Stimulated activated CD8-positive, alpha-beta memory T cell treated with anti-CD3 and anti-CD28 coated beads, Interleukin-2, amount 100 ng/mL, for 1 hour (primary cell): ENCODE measurements at places on chromosomes 13 and 19.
A peak's percentile ranks its signal among the peaks of the same experiment; 100 is the strongest.

GRCh38 chr13:22486490-22486889 lies 694.3 kb upstream of the SGCG start:
- no peak for DNase-seq

DNA sequence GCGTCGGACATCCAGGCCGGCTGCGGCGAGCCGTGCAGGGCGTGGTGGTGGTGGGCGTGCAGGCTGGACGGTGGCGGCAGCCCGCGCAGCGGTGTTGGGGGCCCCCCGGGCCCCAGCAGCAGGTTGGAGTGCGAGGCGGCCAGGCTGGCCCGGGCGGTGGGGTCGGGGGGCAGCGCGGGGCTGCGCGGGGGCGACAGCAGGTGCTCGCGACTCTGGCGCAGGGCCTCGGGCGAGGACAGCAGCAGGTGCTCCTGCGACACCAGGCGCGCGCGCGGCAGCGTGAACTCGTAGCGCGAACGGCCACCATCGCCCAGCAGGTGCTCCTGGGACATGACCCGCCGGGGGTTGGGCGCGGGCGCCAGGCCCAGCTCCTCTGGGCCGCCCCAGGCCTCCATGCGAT lies 9.8 kb downstream of the SHISA7 start:
- no peak for DNase-seq

- DNase-seq = no peak
Measured at GRCh38 chr13:47841151-47841550, 159.9 kb downstream of the SUCLA2 start.

DNA sequence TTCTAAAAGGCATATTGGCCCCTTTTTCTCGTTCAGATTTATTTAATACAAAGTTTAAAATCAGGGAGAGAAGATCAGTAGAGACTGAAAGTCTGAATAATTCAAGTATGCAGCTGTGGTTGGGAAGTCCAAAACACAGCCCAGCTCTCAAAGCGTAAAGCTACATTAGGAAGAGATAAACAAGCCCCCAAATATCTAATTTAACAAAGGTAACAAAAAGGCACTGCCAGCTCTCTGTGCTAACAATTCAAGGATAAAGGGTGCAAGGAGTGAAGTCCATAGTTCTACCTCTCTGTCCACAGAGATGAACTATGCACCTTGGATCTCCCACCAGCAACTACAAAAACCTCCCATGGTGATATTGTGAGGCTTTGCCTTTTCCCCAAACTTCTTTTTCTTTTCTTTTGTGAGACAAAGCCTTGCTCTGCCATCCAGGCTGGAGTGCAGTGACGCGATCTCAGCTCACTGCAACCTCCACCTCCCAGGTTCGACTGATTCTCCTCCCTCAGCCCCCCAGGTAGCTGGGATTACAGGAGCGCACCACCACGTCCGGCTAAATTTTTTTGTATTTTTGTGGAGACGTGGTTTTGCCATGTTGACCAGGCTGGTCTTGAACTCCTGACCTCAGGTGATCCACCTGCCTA lies 104.4 kb downstream of the LHFPL6 start:
- DNase-seq = no peak

- DNase-seq = peak; percentile 79
Measured at GRCh38 chr13:49495783-49496762, at the start of gene PHF11. TSS of gene PHF11 (plus strand) at chr13:49495953. CDS start at chr13:49496002, 49 bp downstream.

DNA sequence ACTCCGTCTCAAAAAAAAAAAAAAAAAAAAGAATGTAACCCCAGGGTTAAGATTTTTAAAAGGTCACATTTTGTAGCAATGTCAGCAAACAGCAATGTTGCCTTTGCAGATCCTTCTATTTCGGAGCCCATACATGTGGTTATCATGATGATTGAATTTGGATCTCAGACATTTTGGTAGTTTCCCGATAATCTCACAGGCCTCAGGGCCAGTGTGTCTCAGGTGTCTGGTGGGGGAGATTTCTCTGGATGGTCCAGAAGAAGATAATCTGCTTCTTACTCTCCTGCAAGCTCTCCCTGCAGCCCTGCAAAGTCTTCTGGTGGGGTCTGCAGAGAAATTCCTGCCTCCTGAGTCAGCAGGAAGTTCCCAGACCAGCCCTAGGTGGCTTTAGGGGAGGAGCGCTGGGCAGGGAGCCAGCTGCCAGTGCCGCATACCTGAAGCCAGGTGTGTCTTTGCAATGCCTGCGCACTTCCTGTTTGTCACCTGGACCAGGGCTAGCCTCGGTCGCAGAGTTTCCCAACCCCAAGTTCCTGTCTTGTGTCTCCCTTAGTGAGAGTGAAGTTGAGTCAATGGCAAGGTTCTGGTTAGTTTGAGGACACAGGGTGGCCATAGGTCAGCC lies 1.4 kb downstream of the SH2D3A start:
- no peak for DNase-seq

- DNase-seq = no peak
Measured at GRCh38 chr13:99351772-99352171, 44.6 kb upstream of the GPR183 start.

GRCh38 chr13:111402441-111402840 lies 82.0 kb downstream of the TEX29 start:
- DNase-seq = no peak

- DNase-seq = no peak
Measured at GRCh38 chr13:92179223-92179622, 780.8 kb downstream of the GPC5 start.

GRCh38 chr13:34310539-34310938 lies 492.6 kb downstream of the RFC3 start:
- DNase-seq = no peak

DNA sequence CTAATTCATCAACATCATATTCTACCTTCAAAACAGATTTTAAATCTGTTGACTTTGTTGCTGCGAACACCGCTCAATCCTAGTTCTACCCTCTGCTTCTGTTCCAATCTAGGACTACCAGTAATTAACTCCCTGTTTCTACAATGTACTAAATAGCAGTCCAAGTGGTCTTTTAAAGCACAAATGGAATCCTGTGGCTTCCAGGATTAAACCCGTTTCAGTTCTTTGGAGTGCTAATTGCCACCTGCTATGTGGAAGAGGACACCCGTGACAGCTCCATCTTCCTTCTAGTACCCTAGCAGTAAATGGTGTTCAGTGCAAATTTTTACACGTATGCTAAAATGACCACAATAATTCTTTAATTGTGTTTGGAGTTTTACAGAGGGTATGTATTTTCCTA lies 232.1 kb downstream of the TDRD3 start:
- DNase-seq = no peak

DNA sequence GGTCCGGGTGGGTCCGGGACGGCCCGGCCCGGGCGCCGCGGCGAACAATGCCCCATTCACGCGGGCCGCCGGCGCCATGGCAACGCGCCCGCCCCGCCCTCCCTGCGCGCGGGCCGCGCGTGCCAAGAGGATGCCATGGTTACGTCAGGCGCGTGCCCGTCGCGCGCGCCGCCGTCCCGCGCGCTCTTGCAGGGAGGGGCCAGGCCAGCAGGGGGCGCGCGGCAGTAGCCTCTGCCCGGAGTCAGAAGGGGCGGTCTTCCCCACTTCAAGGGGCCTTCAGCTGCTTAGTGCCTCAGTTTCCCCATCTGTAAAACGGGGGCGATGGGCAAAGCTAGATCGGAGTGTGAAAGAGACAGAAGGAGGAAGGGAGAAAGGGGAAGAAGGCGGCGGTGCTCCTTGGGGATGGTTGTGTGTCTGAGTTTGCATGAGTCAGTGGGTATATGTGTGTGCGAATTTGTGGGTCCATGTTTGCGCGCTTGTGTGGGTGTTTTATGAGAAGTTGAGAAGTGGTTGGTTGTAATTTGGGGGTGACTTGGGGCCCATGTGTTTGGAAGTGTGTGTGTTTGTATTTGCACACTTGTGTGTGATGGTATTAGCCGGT lies 11.6 kb upstream of the NFIX start:
- peak; percentile 65 for DNase-seq

DNA sequence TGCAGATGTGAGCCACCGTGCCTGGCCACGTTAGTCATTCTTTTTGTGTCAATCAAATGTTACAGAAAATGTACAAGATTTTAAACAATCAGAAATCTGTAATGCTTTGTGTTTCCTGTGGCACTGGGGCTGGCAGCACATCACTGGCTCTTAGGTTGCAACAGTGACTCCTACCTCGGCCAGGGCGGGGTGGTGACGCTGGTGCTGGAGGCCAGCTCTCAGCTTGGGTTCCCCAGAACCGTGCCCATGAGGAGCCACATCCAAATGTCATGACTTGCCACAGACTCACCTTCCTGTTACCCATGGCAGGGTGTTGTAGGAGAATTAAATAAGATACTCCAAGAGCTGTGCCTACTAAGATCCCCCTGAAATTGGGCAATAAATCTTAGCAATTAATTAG lies 161.7 kb downstream of the TEX29 start:
- DNase-seq = no peak

- no peak for DNase-seq
Measured at GRCh38 chr19:11506101-11506555, 489 bp upstream of the ZNF653 start.

DNA sequence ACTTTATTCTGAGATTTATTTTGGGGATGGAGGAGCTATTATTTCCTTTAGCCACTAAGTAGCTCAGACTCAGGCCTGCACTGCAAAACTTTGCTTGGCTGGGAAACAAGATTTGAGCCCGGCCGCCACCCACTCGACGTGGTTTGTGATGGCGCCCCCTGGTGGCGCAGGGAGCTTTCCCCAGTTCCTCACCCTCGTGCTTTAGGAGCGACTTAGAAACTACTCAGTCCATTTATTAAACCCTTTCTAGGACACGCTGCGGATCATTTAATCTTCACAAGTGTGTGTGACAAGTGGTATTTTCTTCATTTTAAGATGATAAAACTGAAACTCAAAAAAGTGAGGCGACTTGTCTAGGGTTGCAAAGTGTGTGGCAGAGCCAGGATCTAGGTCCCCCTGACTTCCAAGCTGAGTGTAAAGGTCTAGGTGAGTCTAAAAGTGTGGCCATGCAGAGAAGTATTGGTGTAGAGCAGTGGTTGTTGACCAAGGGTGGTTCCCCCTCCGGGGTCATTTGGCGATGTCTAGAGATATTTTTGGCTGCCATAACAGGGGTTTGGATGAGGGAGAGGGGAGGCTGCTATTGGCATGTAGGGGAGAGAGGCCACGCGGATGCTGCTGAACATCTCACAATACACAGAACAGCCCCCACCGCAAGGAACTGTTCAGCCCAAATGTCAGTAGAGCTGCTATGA lies 2.2 kb downstream of the CXCL17 start:
- peak; percentile 67 for DNase-seq

- DNase-seq = no peak
Measured at GRCh38 chr13:23427342-23427843, 6.1 kb downstream of the SACS start.

GRCh38 chr19:13068085-13068846 lies 34.4 kb downstream of the LYL1 start:
- no peak for DNase-seq

DNA sequence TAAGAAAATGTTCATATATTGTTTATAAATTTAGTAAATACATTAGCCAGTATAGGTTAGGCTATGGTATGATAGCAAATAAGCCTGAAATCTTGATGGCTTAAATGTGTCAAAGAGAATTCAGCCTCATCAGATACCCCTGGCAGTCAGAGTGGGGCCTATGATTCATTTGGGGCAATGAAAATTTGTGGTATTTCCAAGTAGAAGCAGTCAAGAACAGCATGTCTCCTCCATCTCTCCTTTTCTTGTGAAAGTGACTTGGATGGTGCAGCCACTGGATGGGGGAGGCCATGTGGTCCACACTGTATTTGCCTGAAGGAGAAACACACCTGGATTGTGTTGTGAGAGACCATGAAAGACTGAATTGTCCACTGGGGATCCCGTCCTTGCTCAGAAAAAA lies 82.7 kb downstream of the DLEU7 start:
- no peak for DNase-seq

- DNase-seq = no peak
Measured at GRCh38 chr19:5309438-5310204, 31.0 kb downstream of the PTPRS start.

DNA sequence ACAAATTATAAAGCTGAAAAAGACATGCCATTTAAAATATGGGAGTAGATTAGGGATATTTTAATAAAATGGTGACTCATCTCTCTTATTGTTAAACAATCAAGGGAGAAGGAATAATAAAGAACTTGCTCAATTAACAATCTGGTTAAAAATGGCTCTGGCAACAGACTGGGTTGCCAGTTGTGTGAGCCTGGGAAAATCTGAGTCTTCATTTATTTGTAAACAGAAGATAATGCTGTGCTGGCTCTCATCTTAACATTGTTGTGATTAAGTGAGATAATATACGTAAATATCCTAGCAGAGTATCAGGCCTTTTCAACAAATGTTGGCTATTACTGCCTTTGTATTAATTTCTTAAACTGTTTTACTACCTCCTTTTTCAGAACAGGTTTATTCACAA lies 453.3 kb downstream of the DIAPH3 start:
- no peak for DNase-seq

DNA sequence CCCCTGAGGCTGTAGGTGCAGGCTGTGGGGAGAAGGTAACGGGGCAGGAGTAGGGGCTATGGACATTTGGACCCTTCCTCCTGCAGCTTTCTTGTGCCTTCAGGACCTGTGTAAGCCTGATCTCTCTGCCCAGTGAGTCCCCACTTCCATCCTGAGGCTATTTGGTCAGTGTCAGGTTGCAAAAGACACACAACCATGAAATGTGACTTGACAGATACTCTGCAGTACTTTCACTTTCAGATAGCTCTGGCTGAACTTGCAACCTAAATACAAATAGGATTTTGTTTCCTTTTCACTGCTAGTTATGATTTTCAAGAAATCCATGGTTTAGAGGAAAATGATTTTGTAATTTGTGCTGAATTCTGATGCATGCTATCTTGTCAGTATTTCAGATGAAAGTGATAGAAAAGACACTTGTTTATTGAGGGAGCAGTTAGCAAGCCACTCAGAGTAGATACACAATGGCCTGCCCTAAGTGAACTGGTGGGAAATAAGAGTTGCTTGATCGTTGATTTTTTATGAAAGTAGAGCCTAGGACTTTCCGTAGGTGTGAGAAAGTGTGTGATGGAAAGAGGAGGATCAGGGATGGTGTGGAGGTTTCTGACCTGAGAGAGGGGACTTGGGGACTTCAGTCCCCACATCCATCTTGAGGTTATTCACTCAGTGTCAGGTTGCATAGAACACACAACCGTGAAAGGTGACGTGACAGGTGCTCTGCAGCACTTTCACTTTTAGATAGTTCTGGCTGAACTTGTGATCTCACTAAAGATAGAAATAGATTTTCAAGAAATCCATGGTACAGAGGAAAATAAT lies 18.1 kb upstream of the EID2 start:
- DNase-seq = no peak

GRCh38 chr13:62418376-62418775 lies 1002.7 kb upstream of the PCDH20 start:
- DNase-seq = no peak

GRCh38 chr19:11261431-11261970 lies 823 bp downstream of the DOCK6 start:
- DNase-seq = no peak
